ENCODE measurements at places on chromosomes 2 and 18.

GRCh38 chr2:241030883-241031282 lies 32.5 kb downstream of the SNED1 start:
- DNase-seq: no peak

- DNase-seq: no peak
Observed at GRCh38 chr18:21980744-21981143, 188.6 kb upstream of the GATA6 start.

DNA sequence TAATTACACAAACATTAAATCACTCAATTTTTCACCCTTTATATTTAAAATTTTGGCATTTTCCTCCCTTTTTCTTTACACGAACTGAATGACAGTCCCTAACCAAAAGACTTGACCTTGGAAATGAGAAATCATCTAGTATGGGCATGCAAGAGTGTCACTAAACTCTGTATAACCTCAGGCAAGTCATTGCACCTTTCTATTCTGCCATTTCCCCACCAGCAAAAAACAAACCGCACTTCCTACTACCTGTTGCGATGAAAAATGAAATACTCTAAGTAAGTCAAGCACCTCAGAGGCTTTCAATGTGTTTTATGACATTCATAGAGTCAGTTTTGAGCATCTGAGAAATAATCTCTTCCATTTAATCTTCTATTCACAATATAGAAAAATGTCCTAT lies 44.1 kb downstream of the ANKRD44 start:
- no peak for DNase-seq

DNA sequence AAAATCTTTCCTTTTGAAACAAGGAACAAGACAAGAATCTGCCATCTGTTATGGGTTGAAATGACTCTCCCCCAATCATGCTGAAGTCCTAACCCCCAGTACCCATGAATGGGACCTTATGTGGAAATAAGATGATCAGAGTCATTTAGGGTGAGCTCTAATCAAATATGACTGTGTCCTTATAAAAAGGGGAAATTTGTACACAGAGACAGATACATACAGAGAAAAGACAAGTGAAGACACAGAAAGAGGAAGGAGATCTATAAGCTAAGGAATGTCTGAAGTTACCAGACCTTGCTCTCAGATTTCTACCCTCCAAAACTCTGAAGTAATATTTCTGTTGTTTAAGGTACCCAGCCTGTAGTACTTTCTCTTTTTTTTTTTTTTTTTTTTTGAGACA lies 15.7 kb downstream of the TGFBRAP1 start:
- no peak for DNase-seq
